ENCODE measurements at places on chromosomes 1 and 21.

DNA sequence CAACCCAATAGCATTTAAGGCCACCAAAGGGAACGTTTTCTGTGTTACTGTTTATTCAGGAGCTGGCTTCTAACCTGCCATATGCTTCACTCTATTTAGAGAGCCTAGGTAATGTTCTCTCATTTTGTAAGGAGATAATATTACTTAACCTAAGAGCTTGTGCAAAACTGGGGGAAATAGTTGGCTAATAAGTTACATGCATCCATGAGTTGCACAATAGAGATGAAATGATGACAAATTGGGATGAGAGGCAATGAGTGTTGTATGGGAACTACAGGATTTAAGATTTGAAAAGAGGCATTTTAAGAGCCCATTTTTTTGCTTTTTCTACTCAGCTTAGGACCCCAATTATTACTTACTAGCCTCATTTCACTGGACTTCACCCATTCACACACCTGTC lies 151.0 kb downstream of the ST6GALNAC3 start:
- no peak for DNase-seq

DNA sequence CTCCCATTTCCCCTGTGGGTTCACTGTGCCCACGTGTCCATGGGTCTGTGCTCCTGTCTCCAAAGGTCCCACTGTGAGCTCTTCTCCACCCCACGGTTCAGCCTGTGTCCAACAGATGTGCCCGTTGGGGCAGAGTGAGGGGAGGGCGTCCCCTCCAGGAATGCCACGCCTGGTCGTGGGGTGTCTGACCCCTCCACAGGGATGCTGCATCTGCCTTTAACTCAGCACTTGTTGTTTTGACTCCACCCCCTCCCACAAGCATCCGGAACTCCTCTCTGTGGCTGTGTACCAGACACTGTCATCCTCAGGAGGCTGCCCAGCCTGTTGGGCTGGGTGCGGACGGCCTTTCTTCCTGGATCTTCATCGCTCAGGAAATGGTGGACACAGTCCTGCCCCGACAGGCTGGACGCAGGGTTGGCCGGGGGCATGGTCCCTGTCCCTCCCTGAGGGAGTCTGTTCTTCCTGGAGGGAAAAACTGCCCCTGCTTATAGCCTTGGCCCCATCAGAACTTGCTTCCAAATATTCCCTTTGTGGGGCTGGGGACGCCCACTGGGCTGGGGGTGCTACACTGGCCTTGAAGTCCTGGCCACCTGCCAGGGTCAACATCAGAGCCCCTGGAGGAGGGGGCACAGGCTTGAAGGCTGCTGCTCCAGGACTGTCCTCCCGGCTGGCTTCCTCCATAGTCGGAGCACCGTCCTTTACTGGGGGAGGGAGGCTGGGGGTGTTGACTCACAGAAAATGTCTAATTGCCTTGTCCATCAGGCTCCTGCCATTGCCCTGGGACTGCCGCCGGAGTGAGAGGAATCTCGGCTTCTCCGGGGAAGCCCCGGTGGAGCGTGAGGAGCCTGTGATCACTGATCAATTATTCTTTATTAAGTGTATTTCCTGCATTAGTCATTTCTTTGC lies 182.0 kb upstream of the C1orf174 start:
- DNase-seq, result no peak

DNA sequence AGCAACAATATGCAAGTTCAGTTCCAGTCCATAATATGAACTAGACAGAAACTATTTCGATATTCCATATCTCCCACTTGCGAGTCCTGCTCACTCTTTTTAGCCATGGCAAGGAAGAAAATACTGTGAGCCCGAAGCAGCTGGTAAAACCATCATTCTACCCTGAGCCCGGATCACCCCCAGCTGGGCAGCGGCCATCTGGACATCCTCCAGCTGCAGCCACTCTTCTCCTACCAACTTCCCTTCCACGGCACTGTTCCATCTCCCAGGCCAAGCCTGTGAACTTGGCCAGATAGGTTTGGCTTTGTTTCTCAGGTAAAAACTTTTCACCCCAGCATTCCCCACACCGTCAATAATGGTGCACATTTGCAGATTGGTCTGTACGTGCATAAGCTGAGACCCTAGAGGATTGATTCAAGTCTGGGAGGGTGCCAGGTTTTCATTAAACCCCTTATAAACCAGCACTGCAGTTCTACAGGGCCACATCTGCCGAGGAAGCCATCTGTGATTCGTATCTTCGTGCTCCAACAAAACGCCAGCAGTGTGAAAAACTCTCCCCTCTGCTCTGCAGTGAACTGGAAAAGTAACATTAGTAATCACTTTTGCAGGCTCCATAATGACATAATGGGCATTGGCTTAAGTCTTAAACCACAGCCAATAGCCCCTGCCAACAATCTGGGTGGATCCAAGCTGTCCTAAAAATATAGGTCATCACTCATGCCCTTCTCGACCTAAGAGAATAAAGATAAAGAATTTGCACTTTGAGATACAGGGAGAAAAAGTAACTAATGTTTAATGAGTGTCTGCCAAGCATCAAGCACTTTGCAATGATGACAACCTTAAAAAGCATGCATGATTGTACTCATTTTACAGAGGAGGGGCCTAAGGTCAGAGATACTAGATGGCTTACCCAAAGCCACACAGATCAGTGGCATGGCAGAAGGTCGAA lies 205.1 kb downstream of the PLPP3 start:
- DNase-seq, result no peak

DNA sequence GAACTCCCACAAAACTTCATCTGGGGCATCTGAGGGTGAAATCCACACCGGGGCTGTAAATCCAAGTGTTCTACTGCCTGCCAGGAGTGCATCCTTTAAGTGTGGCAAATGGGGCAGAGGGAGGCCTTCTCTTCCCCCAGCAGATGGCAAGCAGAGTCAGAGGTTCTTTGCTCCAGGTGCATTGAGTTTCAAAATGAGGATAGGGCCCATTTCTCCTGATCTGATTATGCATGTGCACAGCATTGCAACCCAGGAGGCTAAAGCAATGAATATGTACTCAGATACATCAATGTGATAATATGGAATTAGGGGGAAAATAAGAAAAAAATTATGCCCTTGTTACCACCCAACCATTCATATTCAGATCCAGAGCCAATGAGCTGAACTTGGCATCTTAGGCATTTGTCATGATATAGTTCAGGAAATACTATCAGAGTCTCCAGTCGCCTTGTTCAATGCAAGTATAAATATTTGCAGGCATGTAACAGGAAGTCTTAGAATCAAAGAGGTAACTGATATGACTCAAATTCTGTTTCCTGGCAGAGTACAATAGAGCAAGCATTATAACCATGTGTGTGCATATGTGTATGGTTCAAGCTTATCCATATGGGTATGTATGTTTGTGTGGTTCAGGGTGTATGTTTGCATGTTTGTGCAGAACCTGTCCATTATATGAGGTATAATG lies 473.8 kb upstream of the PKN2 start:
- DNase-seq, result no peak

GRCh38 chr1:179001451-179001850 lies 24.2 kb upstream of the FAM20B start:
- DNase-seq, result no peak

- no peak for DNase-seq
Observed at GRCh38 chr1:150578272-150579109, 919 bp downstream of the MCL1 start.

- no peak for DNase-seq
Observed at GRCh38 chr1:87976316-87976715, 647.6 kb downstream of the LMO4 start.

GRCh38 chr1:78712467-78713051 lies 62.9 kb downstream of the IFI44 start:
- no peak for DNase-seq

DNA sequence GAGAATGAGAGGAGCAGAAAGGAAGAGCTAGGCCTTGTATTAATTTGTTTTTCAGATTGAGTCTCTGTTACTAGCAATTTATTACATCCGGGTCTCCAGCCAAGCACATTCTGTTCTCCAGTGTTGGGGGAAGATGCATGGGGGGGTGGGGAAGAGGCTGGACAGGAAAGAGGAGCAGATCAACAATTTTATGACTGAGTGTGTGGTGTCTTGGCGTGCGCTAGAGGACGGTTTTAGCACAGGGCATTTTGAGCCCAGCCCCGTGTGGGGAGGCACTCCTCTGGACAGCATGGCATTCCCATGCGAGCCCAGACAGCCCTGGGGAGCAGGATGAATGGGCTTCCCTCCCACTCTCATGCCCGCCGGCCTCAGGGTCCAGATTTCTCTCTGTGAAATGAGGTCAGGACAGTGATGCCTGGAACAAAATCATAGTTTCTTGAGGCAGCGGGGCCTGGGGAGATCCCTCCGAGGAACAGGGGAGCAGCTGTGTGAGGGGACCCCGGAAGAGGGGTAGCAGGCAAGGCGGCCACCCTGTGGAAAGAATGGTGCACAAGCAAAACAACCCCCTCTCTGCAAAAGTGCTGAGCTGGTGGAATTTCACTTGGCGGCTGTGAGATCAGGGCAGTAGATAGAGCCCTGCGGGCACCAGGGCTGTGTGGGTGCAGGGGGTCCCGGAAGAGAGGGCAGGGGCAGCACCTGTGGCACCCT lies 16.3 kb downstream of the SOX13 start:
- no peak for DNase-seq

DNA sequence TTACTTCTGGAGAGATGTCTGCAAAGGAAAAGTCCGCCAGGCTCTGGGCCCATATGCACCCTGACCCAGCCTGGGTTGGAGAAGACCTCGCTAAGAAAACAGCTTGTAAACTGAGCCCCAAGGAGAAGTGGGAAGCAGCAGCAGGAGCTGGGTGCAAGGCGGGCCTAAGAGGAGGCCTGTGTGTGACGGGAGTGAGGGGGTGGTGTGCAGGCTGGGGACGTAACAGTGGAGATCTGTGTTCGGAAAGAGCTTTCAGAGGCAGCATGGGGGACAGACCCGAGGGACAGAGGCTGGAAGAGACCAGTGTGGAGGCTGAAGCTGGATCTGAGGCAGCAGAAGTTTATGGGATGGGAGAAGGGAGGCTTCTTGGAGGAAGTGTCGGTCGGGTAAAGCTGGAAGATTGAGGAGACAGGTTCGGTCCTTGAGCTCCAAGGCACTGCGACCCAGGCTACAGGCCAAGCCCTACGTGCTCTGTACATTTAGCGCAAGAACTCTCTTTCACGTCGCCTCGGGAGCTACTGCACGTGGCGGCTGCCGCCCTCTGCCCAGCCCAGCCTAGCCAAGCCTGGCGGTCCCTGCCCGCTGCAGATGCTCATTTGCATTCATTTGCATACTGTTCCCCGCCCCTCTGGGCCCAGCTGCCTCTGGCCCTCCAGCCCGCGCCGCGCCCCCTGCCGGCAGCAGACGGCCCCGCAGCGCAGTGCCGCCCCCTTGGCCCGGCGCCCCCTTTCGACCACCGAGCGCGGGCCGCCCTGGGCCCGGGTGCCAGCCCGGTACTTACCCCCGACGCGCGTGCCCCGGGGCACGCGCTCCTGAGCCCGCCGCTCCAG lies 6.3 kb downstream of the HPCA start:
- peak; percentile 66 for DNase-seq

GRCh38 chr1:217088521-217089284 lies 365.5 kb upstream of the ESRRG start:
- DNase-seq, result no peak

- DNase-seq, result no peak
Observed at GRCh38 chr1:164589961-164590507, 31.1 kb downstream of the PBX1 start.

- no peak for DNase-seq
Observed at GRCh38 chr1:165539306-165539705, 4.5 kb upstream of the LRRC52 start.

DNA sequence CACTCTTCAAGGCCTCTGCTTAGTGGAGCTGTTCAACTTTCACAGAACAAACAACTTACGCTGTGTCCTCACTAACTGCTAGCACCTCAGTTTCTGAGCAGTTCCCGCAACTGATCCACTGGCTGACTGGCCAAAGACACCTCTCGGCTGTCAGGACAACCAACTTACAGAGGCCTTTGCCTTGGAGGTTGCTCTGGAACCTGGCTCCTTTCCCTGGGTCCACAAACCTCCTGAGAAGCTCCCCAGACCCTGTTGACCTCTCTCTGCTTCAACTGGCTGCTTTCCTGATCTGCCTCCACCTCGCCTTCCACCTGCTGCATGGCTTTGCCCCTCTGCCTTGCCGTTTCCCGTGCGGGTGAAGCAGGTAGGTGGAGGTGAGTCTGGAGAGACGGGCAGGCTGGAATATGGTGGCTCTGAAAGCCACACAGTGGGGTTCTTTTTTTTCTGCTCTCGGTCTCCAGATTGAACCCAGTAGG lies 13.0 kb downstream of the BTBD19 start:
- DNase-seq, result no peak

DNA sequence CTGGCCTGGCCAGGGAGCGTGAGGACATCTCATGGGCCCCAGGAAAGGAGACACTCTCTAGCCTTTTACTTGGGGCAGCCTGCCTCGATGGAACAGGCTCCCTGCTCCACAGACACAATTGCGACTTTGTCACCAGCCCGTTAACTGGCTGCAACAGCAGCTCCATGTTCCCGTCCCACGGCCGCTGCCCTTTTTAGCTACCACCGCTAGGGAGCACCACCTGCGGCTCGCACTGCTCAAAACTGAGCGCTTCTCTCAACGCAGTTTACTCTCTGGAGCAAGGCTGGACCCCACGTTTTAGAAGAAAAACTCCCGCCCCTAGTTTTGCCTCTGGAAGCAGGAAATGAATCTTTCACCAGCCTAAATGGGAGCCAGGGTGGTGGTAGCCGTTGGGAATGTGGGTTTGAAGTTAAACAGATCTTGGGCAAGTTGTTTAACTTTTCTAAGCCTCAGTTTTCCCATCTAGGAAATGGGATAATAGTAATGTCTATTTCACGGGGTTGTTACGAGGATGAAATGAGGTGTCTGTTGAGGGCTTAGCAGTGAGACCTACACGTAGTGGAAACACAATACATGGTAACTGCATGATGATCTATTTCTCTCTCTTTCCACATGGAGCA lies 3.5 kb upstream of the LRRC38 start:
- DNase-seq, result no peak

- DNase-seq, result no peak
Observed at GRCh38 chr21:35011681-35012080, 37.4 kb downstream of the RUNX1 start.

GRCh38 chr21:45926281-45926680 lies 55.3 kb upstream of the COL6A1 start:
- DNase-seq, result no peak
